EH (cell line): ENCODE measurements at places on chromosomes 7 and 10.

- DNase-seq = peak; percentile 71
These were observed 36.2 kb downstream of the WASL start for GRCh38 chr7:123712619-123713018.

DNA sequence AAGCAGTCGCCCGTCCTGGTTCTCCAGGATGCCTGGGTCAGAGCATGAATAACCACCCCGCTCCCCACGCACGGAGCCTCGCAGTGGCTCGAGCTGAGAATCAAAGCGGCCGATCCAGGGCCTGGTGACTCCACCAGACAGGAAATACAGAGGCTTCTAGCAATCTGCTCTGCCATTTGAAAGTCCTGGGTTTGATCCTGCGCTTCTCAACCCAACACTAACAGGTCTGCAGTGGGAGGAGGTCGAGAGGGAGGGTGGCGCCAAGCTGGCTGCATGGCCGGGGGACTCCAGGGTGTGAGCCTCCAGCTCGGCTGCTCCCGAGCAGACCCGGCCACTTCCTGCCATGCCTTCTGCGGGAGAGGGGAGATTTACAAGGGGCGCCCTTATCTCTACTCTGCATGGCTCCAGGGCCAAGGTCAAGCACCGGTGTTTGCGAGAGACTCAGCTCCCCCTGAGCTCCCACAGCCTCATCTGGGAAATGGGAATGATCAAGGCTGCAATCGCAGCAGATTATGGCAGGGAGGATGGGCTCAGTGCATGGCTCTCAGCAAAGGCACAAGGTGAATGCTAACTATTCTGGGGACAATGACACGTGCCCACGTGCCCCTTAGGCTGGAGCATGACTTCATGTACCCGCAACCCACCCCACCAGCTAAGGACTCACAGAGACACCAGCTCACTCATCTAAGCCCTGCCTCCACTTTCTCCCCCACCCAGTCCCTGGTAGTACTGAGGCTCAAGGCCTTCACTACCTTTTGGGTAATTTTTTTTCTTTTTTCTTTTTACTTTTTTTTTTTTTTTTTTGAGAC lies 73.9 kb upstream of the TNRC18 start:
- no peak for DNase-seq

DNA sequence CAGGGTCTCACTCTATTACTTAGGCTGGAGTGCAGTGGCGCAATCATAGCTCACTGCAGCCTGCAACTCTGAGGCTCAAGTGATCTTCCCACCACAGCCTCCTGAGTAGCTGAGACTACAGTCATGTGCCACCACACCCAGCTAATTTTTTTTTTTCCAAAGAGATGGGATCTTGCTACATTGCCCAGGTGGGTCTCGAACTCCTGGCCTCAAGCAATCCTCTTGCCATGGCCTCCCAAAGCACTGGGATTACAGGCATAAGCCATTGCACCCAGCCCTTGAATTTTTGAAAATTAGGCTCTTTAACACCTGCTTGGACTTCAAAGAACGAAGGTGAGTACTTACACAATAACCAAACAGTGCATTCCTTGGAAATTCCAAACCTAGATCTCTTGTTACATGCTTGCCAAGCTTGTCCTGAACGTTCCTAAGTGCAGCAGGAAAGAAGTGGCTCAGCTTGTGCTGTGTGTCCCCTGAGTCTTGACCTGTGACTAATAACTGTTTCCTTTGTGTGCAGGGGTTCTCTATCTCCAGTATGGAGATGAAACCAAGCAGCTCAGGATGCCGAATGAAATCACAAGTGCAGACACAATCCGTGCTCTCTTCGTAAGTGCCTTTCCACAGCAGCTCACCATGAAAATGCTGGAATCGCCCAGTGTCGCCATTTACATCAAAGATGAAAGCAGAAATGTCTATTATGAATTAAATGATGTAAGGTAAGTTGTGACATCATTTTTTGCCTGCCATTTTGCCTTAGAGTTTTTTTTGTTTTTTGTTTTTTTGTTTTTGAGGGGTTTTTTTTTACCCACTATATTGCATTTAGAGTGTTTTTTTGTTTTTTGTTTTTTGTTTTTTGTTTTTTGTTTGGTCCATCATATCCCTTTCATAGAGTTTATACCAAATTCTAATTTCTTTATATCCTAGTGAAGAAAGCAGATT lies 223.8 kb downstream of the KIAA1217 start:
- DNase-seq = peak; percentile 34

GRCh38 chr7:106561666-106562411 lies 99.1 kb downstream of the CCDC71L start:
- DNase-seq = no peak

DNA sequence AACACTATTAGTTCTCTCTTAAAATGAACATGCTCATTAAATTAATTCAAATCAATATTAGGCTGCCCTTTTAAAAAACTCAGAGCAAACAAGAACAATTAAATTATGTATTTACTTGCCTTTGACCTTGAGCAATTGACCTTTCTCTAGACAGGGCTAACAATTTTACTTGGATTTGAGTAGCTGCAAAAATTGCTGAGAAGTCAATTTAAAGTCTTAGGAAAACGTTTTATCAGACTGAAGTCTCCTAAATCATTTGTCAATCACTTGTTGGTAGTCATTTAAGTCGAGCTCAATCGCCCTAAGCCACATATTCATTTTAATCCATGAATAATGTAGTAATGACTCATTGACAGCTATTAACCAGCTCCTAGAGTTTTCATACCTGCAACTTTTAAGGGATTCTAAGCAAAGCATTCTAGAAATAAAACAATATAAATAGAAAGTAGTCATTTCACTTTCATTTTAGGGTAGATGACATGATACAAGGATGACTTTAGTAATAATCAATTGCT lies 84.9 kb upstream of the SEC61G start:
- DNase-seq = no peak

- no peak for DNase-seq
These were observed 60.8 kb upstream of the SP4 start for GRCh38 chr7:21367081-21367480.

GRCh38 chr10:28811639-28812349 lies 134.5 kb downstream of the BAMBI start:
- DNase-seq = no peak
